ENCODE measurements at places on chromosomes 5 and 9.

DNA sequence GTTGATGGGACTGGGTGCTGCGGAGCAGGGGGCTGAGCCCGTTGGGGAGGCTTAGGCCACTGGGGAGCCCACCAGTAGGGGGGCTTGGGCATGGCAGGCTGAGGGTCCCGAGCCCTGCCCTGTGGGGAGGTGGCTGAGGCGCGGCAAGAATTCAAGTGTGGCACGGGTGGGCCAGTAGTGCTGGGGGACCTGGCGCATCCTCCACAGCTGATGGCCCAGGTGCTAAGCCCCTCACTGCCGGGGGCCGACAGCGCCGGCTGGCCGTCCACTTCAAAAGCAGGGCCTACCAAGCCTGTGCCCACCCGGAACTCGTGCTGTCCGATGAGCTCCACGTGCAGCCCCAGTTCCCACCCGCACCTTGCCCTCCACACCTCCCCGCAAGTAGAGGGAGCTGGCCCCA, 917.5 kb downstream of the TAF11L14 start:
- DNase-seq, result no peak

GRCh38 chr5:14326035-14326903, 183.1 kb downstream of the TRIO start:
- DNase-seq, result no peak

DNA sequence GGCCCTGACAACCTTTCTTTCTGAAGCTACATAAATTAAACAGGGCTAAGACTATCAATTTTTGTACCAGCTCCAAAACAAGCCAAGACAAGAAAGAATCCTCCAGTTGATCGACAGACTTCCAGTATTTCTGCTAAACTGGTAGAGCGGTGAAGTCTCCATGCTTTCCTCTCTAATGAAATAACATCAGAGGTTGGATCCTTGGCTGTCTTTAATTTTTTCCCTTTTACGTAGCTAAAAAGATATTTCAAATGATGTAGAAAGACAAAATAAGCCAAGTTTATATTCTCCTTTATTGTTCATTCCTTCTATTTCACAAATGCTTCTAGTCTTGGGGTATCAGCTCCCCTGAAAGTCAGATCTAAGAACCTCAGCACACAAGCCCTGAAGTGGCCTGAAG, 434.9 kb downstream of the NFIB start:
- no peak for DNase-seq

GRCh38 chr9:92668746-92669526, 995 bp downstream of the IPPK start:
- no peak for DNase-seq

- peak; percentile 48 for DNase-seq
These were observed 679 bp upstream of the KDM4C start for GRCh38 chr9:6757132-6757455.

GRCh38 chr5:140926443-140927227, 536 bp downstream of the PCDHAC1 start:
- no peak for DNase-seq

GRCh38 chr5:145991044-145991575, 54.7 kb downstream of the SH3RF2 start:
- no peak for DNase-seq

- DNase-seq, result no peak
These were observed 66.4 kb upstream of the SLC44A1 start for GRCh38 chr9:105178076-105178475.

- DNase-seq, result no peak
These were observed 114.1 kb upstream of the RIOK2 start for GRCh38 chr5:97297063-97297703.

- DNase-seq, result no peak
These were observed 46.4 kb downstream of the AQP7 start for GRCh38 chr9:33355933-33356332.

DNA sequence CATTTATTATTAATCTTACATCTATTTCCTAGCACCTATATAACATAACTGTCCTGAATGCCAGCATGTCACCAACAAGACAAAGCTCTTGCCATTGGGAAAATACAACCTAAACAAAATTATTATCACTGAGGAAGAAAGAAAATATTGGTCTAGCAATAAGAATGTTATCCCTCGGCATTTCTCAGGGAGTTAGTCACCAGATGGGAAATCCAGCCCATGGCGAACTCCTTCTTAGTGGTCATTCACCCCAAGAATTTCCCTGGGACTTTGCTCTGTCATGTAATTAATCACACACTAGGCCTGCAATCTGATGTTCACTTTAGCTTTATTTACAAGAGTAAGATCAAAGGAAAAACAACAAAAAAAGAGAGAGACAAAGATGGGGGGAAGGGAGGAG, 56.1 kb upstream of the TAS2R1 start:
- DNase-seq, result no peak

DNA sequence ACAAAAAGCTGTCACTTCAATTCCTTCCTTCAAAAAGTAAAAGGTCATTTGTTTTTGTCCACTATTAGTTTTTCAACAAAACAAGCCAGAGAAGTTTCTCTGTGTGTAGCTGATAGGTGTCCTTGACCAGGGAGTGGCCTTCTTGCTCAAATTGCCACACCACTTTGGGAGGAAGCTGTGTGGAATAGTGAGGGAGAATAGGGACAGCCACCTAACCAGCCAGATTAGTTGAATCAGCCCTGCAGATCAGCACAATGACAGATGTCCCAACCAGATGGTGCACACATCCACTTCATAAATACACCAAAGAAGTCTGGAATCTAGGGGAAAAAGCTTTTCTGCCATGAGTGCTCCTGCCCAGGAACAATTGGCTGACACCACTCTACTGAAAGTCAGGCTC, 37.2 kb downstream of the NREP start:
- no peak for DNase-seq

DNA sequence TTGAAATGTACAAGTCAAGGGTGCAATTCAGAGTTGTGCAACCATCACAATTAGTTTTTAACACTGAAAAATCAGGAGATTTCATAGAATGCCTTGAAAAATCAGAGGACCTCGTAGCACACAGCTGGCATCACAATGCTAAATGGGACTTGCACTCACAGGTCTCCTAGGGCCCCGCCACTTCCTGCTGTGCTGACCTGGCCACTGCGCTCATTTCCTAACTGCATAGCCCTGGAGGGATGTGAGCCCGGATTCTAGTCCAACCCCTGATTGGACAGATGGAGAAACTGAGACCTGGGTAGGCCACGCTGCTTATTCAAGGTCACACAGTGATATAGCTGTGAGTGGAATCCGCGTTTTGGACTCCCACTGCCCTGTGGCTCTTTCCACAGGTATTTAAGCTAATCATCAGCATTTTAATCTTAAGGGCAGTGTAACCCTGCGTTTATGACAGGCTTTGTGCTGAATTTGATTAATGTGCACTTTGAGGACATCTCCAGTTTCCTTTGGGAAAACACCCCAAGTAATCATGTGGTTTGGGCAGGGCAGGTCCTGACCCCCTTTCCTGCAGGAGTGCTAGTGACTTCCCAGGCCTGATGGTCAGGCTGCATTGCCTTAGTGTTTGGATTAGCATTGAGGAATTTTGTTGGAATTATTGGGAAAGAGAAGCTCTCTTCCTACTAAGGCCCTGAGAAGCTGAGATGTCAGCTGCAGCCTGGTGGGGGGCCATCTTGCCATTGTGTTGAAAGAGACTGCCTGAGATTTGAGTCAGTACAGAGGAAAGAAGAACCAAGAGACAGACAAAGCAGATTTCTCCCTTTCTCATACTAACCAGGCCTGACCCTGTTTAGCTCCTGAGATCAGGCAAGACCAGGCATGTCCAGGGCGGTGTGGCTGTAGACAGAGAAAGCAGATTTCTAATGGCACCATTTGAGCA, 36.2 kb downstream of the STC2 start:
- peak; percentile 20 for DNase-seq

- peak; percentile 38 for DNase-seq
These were observed at the start of gene GADD45G for GRCh38 chr9:89604729-89605464. GADD45G (plus strand) TSS chr9:89605012; CDS start chr9:89605122, 110 bp downstream.

GRCh38 chr5:83281176-83281575, 190.4 kb upstream of the VCAN start:
- no peak for DNase-seq

GRCh38 chr5:10861423-10861790, 100.4 kb upstream of the DAP start:
- no peak for DNase-seq

- DNase-seq, result no peak
These were observed 42.9 kb downstream of the LURAP1L start for GRCh38 chr9:12817702-12818101.

DNA sequence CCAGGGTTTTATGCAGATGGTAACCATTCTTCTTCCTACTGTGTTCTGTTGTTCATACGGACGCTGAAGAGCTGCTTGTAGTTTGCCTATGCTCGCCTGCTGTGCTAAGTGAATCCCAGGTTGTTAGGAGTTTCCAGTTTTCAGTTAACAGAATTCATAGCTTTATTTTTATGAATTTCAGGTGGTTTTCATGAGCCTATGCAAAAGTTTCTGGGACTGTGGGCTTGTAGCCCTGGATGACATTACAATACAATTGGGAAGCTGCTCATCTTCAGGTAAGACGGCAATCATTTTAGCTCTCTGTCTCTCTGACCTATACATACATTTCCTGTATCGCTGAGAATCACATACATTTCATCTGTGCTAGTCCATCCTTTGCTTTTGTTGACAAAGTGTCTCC, 90.3 kb upstream of the SMC5 start:
- no peak for DNase-seq

GRCh38 chr9:134003237-134003636, 11.1 kb upstream of the VAV2 start:
- no peak for DNase-seq

DNA sequence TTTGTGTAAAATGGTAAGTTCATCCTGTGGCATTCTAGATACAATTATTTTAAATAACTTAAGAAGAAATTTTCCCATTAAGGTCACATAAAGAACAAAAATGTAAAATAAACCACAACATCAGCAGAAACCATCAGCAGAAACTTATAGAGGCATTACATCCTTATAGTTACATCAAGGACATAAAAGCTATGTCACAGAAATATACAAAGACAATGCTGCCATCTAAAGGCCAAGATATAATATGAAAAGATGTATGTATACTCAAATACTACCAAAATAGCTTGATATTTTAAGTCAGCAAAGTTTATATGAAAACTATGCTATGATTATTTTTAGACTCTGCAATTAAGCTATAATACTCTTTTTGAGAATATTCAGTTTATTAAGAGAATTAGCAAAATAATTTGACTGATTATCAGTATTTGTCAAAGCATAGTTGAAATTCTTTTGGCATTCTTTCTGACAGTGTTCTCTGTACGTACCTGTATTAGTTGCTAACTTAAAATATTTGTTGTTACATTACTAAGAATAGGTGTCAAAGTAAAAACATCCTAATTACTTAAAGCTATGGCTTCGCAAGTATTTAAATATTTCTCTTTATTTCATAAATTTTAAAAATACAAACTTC, 36.2 kb downstream of the FBXL17 start:
- DNase-seq, result no peak

GRCh38 chr9:20649381-20649780, 27.1 kb upstream of the MLLT3 start:
- DNase-seq, result no peak

DNA sequence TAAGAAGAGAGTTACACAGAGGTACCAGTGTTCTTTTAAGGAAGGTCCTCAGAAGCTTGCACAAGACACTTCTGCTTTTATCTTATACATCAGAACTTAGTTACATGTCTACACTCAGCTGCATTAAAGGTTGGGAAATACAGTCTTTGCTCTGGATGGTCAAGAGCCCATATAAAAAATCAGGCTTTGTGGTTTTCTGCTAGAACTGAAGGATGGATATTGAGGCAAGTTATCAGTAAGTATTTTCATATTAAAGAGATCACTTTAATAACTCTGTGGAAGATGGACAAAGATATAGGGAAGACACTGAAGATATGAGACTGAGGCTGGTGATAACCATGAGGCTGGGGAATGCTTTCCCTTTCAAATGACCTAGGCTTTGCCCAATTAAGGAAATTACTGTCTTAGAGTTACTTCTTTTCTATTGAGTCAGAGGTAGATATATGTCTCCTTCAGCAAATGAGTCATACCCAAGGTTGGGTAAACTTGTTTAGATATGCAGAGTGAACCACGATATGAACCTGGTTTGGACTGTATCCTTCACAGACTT, 87.0 kb upstream of the TNC start:
- no peak for DNase-seq

DNA sequence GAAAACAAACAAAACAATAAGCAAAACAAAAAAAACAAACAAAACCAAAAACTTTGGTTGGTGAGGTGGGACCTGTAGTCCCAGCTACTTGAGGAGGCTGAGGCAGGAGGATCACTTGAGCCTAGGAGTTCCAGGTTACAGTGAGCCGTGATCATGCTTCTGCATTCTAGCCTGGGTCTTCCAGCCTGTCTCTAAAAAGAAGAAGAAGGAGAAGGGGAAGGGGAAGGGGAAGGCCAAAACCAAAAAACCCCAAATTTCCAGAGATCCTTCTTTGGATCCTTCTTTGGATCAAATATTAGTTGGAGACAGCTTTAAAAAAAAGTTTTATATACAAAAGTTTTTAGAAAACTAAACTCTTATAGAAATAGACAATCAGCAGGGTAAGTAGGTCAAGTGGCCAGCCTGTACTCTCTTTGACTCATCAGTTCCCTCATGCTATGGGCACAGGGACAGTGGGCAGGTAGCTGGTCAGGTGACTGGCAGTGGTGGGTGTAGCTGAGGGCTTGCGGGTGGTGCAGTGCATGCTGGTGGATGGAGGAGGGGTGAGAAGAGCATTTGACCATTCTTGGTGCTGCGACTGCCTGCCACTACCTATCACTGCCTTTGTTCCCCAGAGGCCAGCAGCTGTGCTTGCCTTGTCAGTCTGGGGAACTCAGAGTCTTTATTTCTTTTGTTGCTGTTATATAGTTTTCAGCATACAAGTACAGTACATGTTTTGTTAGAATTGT, 12.6 kb downstream of the RCL1 start:
- DNase-seq, result no peak

DNA sequence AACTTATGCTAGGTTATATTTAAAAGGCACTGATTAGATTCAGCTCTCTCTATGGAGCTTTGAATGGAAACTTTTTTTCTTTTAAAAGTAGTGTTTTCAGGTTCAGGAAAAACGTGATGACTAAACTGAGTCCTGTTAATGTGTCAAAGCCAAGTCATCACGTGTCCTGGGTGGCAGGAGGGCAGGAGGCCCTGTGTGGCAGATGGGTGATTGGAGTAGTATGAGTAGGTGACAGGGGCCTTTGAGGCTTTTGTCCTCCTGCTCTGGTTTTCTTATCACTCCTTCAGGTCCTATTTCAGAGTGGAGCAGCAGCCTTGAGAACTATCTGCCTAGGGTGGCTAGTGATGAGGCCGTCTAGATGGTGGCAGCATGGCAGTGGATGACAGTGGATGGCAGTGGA, 17.7 kb upstream of the CARTPT start:
- no peak for DNase-seq

- no peak for DNase-seq
These were observed 1.6 kb downstream of the CARD19 start for GRCh38 chr9:93097511-93098201.

DNA sequence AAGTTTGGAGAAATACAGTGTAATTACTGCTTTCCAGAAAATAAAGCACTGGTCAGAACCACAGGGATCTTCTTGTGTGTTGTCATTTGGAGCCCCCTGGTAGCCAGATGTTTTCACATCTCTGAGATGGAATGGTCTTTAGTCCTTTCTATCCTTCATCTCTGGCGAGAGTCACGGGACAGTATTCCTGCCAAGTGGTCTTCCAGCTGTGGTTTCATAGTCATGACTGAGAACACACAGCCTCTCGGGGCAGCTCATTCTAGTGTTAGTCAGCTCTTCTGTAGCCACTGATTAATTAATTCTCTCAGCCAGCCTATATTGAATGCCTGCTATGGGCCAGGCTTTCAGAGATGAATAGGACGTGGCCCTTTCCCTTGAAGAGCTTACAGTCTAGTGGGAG, 34.1 kb downstream of the HMGXB3 start:
- no peak for DNase-seq

GRCh38 chr5:33072296-33072695, 361.2 kb downstream of the NPR3 start:
- DNase-seq, result no peak
